ENCODE measurements at places on chromosomes 12 and 14.

DNA sequence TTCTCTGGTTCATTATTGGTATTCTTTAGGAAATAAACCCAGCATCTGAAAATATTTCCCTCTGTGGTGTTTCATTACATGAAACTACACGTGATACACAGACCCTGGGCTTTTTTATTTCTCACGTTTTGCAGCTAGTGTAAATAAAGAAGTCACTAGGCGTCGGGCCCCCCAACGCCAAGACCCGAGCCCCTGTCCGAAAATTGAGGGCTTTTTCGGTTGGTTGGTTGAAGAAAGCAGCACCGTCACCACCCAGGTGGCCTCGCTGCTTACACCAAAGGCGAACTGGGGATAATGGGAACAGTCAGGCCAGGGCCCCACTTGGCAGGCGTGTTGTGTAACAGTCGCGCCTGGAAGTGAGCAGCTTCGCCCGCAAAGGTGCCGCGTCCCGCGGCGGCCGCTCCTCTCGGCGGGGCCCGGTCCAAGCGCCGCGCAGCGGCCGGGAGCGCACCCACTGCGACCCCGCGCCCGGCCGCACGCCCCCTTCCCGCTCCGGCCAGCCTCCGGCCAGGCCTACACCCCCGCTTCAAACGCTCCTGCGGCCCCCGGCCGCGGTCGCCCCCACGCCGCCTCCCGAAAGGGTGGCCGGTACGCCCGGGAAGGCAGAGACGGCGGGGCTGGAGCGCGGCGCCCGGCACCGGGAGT, 1.2 kb downstream of the DUSP16 start:
- peak overlapping the region; percentile 73 for H3K4me3 ChIP-seq
- H3K36me3 ChIP-seq = no peaks in the 10 kb centered on the region
- H3K27ac ChIP-seq = peak overlapping the region; percentile 98
- no peaks in the 10 kb centered on the region for H3K27me3 ChIP-seq
- peaks cover 20% of the 10 kb centered on the region for H3K4me1 ChIP-seq

DNA sequence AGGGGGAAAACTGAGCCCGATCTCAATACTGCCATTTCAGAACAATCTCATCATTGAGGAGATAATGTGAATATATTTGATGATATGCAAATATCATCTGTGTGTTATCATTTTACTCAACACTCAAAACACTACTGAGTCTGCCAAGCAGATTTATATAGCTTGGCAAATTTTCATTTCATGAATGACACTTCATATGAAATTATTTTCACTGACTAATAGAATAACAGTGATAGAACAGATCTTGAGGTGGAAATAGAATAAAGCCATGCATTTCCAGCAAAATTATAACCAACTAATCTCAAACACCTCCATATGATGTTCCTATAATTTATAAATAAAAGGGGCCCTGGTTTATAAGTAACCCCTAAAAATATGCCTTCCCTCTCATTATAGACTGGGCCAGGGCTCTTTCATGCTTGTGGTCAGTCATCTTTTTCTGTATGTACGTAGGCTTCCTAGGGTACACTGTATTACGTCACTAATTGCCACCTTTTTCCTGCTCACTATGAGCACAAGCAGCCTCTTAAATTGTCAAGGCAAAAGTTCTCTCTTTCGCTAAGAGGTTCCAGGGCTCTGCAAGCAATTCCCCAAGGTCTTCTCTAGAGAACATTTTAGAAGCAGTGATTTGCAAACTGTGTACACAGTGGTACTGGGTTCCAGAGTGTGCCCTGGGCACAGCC, 197.1 kb upstream of the FOXN3 start:
- H3K4me1 ChIP-seq = peaks cover 30% of the 10 kb centered on the region
- no peak overlapping the region for H3K4me3 ChIP-seq
- no peak for DNase-seq
- no peaks in the 10 kb centered on the region for H3K27me3 ChIP-seq
- H3K36me3 ChIP-seq = no peaks in the 10 kb centered on the region

DNA sequence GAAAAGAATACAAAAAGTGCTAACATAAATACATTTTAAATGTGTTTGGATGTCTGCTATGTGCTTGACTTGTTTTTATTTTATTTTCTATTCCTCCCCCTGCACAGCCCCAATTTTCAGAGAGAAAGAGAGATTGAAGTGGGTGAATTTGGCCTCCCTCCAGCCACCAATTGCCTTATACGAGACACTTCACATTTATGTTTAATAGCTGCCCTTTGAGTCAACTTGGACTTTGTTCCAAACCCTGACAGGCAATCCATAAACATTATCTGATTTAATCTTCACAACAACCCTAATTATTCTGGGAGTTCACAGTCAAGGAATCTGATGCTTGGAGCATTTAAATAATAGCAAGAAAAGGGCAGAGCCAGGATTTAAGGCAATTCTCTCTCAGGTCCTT, 161.7 kb downstream of the SLC15A4 start:
- no peaks in the 10 kb centered on the region for H3K4me1 ChIP-seq
- H3K36me3 ChIP-seq = no peaks in the 10 kb centered on the region
- no peak overlapping the region for H3K27ac ChIP-seq
- no peak for DNase-seq

GRCh38 chr14:74737753-74738325, 24.9 kb downstream of the FCF1 start:
- H3K36me3 ChIP-seq = peaks cover 64% of the 10 kb centered on the region
- H3K4me3 ChIP-seq = no peak overlapping the region
- no peaks in the 10 kb centered on the region for H3K27me3 ChIP-seq
- H3K4me1 ChIP-seq = no peaks in the 10 kb centered on the region

DNA sequence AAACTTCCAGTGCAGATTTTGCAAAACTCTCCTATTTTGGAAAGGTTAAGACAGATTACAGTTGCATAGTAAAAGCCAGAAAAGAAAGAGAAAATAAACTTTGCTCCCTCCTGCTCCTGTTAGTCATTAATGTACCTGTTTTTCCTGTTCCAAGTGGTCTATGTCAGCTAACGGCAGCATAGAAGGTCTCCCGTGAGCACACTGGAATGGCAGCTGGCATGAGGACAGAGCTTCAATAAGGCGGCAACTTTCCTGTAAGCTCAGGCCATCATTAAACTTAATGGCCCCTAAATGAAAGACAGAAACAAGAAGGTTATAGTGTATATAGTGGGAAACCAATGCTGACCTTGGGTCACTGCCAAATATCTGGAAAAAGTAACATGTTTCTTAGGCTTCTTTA, 16.0 kb downstream of the EIF2B2 start:
- no peak overlapping the region for H3K27ac ChIP-seq
- no peak overlapping the region for H3K4me3 ChIP-seq
- DNase-seq = no peak

GRCh38 chr12:65961190-65962035, 137.1 kb downstream of the HMGA2 start:
- no peak overlapping the region for H3K4me3 ChIP-seq
- no peaks in the 10 kb centered on the region for H3K27me3 ChIP-seq
- H3K27ac ChIP-seq = no peak overlapping the region
- H3K4me1 ChIP-seq = no peaks in the 10 kb centered on the region

DNA sequence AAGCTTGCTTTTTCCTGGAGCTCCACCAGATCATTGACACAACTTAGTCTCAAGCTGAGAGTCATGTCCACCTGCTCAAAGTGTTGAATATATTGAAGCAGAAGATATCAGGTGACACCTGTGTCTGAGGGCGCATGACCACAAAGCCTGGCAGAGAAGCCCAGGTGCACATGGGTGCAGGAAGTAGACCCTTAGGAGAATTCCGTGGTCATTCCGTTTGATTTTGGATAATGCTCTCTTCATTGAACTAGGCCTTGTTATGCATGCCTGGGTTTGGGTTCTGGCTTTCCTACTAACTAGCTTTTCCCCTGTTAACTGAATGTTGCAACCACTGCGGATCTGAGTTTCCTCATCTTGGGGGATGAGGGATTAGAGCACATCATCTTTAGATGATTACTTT, 7.1 kb downstream of the ARHGDIB start:
- H3K27me3 ChIP-seq = no peaks in the 10 kb centered on the region
- DNase-seq = no peak
- H3K4me3 ChIP-seq = no peak overlapping the region

DNA sequence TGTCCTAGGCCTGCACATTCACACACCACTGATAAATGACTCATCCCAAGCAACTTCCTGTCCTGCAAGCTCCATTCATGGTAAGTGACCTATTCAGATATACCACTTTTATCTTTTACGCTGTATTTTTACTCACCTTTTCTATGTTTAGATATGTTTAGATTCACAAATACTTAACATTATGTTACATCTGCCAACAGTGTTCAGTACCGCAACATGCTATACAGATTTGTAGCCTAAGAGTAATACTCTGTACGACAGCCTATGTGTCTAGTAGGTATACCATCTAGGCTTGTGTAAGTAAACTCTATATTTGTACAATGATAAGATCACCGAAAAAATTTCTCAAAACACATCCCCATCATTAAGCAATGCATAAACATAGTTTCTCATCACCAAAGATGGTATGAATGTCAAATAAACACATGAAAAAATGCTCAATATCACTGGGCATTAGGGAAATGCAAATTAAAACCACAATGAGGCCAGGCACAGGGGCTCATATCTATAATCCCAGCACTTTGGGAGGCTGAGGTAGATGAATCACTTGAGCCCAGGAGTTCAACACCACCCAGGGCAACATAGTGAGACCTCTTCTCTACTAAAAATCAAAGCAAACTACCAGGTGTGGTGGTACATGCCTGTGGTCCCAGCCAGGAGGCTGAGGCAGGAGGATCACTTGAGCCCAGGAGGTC, 20.7 kb downstream of the ATXN2 start:
- DNase-seq = no peak
- no peaks in the 10 kb centered on the region for H3K27me3 ChIP-seq
- no peak overlapping the region for H3K27ac ChIP-seq
- no peak overlapping the region for H3K4me3 ChIP-seq
- H3K36me3 ChIP-seq = no peaks in the 10 kb centered on the region
- H3K4me1 ChIP-seq = peaks cover 4% of the 10 kb centered on the region

DNA sequence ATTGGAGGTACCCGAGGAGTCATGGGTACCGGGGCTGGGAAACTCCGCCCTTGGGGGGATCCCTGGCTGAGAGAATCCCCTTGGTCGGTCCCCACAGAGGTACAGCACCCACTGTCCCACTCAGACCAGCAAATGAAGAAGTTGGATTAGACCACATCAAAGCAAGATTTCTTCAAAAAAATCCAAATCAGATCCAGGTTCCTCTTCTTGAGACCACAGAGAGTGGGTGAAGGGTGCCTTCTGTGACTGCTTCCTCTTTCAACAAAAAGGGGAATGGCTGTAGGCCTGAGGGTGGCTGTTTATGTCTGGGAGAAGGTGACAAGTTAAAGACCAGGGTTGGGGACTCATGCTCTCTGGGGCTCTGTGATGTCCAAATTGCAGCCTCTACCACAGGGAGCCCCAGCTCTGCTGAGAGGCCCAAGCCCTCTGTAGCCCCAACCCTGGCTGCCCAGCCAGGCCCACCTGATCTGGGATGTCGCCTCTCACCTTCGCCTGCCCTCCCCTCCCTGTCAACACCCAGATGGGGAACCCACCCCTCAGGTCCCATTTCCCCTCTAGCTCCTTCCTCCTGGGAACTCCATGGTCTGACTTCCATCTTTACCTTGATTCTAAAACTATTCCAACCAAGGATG, 50.9 kb downstream of the ZFP36L1 start:
- no peak overlapping the region for H3K27ac ChIP-seq
- no peak overlapping the region for H3K4me3 ChIP-seq
- no peaks in the 10 kb centered on the region for H3K27me3 ChIP-seq
- no peaks in the 10 kb centered on the region for H3K4me1 ChIP-seq
- H3K36me3 ChIP-seq = no peaks in the 10 kb centered on the region

DNA sequence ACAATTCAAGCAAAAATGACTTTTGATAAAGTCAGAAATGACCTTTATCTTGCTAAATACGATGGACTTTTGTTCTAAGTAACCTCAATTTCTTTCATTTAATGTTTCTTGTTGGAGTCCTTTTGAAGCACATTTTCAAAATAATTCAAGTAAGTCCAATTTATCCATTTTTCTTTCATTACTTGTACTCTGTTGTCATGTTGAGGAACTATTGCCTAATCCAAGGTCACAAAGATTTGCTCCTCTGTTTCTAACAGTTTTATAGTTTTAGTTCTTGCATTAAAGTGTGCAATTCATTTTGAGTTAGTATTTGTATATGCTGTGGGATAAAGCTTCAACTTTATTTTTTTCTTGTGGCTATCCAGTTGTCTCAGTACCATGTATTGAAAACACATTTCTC, 66.7 kb downstream of the CCER1 start:
- H3K36me3 ChIP-seq = no peaks in the 10 kb centered on the region
- H3K4me3 ChIP-seq = no peak overlapping the region
- H3K27me3 ChIP-seq = no peaks in the 10 kb centered on the region
- DNase-seq = no peak
- no peak overlapping the region for H3K27ac ChIP-seq
- H3K4me1 ChIP-seq = no peaks in the 10 kb centered on the region

DNA sequence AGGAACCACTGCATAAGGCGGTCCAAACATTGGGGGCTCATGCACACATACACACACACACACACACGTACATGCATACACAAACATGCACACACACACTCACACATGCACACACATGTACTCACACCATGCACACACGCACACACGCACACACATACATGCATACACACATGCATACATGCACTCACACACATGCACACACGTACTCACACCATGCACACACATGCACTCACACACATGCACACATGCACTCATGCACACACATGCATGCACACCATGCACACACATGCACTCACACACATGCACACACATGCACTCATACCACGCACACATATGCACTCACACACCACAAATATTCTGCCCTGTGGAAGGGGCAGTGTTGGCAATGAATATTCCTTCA, 22.1 kb downstream of the OAS2 start:
- H3K4me1 ChIP-seq = no peaks in the 10 kb centered on the region
- no peak overlapping the region for H3K27ac ChIP-seq
- H3K36me3 ChIP-seq = no peaks in the 10 kb centered on the region
- no peak overlapping the region for H3K4me3 ChIP-seq
- H3K27me3 ChIP-seq = no peaks in the 10 kb centered on the region

DNA sequence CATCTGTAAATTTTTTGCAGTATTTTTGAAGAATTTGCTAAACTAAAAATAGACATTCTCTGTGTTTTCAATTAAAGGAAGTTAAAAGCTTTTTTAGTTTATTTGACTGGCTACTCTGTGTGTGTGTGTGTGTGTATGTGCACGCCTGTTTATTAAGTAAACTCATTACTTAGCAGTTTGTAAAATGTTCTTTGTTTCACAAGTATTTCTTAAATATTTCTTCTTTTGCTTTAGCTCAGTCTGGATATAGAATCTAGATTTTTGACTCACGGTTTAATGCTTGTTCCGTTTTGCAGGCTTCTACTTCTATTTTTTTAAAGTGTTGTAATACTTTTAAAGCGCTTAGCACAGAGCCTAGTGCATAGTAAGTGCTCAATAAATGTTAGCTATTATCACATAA, 46.5 kb upstream of the KCNMB4 start:
- no peak for DNase-seq
- H3K27me3 ChIP-seq = no peaks in the 10 kb centered on the region
- H3K4me3 ChIP-seq = no peak overlapping the region
- no peaks in the 10 kb centered on the region for H3K4me1 ChIP-seq
- H3K27ac ChIP-seq = no peak overlapping the region
- peaks cover 4% of the 10 kb centered on the region for H3K36me3 ChIP-seq

GRCh38 chr14:89813617-89814031, 140.9 kb downstream of the EFCAB11 start:
- no peaks in the 10 kb centered on the region for H3K27me3 ChIP-seq
- no peak for DNase-seq
- no peaks in the 10 kb centered on the region for H3K36me3 ChIP-seq
- peaks cover 8% of the 10 kb centered on the region for H3K4me1 ChIP-seq
- peak overlapping the region; percentile 35 for H3K4me3 ChIP-seq
- H3K27ac ChIP-seq = no peak overlapping the region
